ENCODE measurements at places on chromosomes 4 and X. TPM values are rescaled to one million over a fixed set of nuclear protein-coding genes. Genes with fewer than 3 reads are reported as not detected.

- DNase-seq: no peak
These were observed 44.3 kb downstream of the FBXL5 start for GRCh38 chr4:15610855-15611254.

DNA sequence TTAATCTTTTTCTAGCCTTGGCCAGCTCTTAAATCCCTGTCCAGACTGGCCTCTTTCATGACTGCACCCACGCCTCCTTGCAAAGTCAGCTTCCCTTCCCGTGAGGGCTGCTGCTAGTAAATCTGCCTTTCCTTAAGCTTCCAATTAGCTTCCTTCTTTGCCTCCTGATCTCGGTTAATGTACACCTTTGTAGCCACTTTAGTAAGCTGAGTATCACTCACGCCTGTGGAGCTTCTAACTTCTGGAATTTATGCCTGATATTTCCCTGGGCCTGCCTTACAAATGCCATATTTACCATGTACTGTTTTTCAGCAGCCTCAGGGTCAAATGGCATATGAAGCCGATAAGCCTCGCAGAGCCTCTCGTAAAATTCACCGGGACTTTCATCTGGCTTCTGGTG, 5.1 kb upstream of the UGT8 start:
- no peak for DNase-seq

DNA sequence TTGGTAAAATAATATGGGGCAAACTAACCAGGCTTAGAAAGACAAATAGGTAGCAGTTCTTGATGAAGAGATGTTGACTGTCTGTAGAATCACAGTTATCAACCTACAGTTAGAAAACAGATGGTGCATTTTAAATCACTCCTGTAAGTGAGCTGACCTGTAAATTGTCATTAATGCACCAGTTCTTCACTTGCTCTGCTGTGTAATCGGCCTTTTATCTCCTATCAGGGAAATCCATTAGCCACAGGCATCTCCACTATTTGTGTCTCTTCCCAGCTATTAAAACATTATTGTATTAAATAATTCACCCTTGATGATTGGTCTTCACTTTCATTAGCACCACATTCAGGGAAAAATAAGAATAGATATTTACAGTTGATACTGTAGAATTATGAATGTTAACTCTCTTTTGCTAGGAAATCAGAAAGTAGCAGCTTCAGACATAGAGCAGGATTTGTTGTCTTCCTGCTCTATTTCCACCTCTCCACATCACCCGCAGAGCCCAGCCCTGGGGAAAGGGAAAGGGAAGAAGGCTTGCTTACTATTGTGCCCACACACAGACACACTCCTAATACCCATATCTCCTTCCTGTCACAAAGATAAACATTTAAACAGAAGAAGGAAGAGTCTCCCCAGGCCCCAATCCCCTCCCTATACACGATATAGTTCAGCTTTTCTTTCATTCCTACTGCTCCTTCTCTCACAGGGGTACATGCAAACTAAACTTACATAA, 97.1 kb downstream of the REELD1 start:
- no peak for DNase-seq

GRCh38 chr4:15368856-15369255, 59.0 kb upstream of the C1QTNF7 start:
- DNase-seq: no peak

GRCh38 chr4:82903737-82904136, 3.2 kb downstream of the THAP9 start:
- no peak for DNase-seq

DNA sequence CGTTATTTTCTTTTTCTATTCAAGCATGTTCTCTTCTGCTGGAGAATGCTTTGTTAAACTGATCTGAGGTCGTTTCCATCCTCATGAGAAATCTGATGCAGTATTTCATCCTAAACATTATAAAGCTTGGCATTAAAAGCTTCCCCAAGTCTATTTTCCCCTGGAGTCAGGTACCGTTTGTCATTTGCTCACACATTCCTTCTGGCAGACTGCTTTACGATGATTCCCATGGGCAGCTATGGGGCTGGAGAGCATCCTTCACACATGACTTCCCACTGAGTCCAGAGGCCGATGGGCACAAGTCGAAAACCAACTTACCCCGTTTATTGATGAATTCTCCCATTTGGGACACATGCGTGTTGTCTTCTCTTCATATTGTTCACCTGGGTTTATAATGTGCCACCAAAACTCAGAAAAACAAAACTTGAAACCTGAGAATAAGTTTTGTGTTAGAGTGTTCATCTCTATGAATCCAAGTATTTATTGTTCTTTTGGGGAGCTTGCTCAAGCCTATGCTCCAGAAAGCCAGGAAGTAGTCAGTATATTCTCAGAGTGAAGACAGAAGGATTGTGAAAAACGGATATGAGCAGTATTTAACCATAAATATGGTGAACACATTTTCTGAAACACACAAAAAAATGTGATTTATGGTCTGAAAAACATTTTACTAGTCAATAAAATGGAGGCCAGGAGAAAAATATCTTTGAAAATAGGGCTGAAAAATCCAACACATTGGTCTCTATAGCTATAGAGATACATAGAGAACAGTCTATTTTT, 298.8 kb upstream of the NOCT start:
- no peak for DNase-seq

DNA sequence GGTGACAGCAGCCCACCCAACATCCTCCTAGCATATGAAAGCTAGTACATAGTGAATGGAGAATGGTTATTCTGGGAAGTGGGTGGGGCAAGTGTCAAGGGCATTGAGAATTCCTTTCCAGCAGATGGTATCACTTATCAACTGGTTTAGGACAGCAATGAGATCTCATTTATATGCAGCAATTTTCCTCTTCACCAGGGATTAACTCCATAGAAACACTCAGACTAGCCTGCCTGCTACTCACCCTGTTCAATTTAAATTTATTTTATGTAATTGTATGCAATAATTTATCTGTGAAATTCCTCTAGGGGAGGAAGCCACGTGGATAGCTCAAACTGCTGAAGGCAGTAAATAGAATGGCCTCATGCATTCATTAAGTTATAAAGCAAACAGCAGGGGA, 101.6 kb upstream of the MID1IP1 start:
- no peak for DNase-seq

- DNase-seq: no peak
These were observed 8.2 kb downstream of the FANCB start for GRCh38 chrX:14864631-14865030.

DNA sequence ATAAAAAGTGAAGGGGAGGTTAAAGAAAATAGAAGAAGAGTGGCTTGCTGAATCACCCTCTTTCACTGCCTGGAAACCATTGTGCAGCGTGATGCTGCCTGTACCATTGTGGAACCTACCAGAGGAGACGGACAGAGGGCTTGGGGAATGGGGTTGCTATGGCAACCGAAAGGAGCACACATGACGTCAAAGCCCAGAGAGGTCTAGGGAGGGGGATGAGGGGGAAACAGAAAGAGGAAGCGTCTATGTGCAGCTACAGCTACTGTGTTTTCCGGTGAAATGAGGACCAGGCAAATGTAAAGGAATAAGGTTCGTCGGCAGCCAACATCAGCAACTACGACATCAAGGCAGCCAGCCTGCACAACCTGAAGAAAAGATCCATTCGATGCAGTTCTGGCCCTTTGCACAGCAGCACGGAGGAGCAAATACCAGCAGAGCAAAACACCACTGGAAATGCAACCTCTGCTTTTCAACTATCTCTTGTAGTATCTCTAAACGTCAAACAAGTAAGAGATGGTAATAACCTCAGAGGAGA, at the start of gene MAPK10:
TSS of gene MAPK10 (minus strand) at position 110 of the 535 bp plus-strand sequence.
- peak; percentile 90 for DNase-seq

DNA sequence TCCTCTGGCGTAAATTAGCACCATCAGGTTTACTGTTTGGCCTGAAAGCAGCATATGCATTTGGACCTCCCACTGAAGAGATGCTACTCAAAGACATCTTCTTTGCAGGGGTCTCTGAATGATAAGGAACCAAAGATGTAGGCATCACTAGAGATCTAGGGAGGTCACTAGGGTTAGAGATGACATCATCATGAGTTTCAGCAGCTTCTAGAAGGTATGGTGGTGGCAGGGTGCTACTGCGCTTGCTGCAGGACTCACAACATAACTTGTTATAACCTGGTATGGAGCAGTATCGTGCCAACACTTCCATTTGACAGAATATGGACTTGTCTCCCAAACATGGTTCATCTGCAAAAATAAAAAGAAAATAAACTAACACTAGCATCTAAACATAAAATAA, 251.6 kb downstream of the NPFFR2 start:
- no peak for DNase-seq

- no peak for DNase-seq
These were observed 48.3 kb downstream of the ATXN3L start for GRCh38 chrX:13271511-13271910.

DNA sequence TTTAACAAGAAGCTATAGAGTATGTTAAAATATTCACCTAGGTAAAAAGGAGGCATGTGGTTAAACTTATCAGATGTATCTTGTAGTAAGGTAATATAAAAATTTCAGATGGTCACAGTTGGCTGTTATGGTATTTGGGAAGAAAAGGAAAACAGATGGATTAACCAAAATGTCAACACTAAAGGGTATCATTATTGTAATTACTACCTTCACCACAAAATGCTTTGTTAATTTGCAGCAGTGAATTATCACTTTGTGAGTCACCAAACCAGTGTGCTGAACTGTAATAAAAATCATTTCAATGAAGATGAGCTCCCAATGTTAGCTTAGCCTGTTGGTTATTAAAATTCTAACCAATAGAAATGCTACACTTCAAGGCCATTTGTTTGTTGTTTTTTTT, 233.9 kb downstream of the RPA4 start:
- DNase-seq: no peak

GRCh38 chr4:83686166-83686565, 150.3 kb downstream of the GPAT3 start:
- no peak for DNase-seq

- DNase-seq: no peak
These were observed 114.5 kb downstream of the SLC10A7 start for GRCh38 chr4:146407257-146407656.

- no peak for DNase-seq
These were observed 2.2 kb downstream of the AR start for GRCh38 chrX:67545893-67546495.

DNA sequence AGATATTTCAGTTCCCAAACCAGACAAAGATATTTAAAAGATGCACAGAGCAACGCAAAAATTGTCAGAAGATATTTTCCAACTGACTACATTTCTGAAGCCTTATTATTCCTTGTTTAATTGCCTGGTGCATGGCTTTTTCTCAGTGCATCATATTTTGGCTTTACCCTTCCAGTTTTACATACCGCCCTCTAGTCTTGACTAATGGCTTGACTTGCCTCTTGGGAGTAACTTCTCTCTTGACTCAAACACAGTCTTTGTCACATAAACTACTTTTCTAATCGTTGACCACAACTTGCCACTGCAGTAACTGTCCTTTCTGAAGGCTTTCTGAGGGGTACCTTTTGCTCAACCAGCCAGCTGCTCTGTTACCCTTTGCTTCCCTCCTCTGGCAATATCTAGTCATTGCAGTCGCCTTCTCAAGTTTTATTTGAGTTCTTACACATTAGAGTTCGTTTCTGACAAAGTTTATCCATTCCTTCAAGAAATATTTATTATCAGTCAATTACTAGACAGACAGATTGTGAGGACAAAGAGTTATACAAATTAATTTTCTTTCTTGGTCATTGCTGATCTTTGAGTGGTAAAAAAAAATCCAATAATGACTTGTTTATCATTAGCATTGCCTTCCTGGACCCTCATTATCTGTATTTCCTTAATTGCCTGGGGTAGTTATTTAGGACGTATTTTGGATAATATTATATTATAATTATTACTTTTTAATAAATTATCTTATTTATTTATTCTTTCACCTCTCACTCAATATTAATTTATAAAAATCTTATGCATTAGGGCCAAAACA, 506.9 kb upstream of the PCDH10 start:
- no peak for DNase-seq

DNA sequence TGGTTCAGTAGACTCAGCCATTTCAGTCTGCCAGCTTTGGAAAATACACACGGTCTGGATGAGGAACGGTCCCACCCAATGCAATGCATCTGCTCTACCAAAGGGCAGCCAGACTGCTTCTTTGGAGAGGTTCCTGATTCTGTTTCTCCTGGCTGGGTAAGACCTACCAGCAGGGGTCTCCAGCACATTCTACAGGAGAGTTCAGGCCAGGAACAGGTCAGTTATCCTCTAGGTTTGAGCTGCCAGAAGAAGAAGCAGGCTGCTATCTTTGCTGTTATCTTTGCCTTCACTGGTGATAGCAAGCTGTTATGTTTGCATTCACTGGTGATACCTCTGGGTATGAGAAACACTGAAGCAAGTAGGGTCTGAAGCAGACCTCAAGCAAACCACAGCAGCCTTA, 45.5 kb upstream of the PBDC1 start:
- no peak for DNase-seq

DNA sequence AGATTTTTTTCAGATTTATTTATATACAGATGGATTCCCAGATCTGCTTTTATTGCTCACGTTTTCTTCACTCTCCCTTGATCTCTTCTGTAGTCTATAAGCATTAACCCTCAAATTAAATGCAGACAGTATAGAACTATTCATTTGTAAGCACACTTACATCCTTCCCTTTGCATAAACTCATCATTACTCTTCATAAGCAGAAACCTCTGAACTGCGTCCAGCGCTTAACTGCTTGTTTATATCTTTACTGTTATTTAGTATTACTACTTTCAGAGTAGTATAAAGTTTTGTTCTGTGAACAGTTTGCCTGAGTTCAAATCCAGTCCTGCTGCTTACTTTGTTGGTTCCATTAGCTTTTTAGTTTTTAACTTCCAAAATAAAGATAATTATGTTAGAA, 132.9 kb downstream of the STIM2 start:
- DNase-seq: no peak

DNA sequence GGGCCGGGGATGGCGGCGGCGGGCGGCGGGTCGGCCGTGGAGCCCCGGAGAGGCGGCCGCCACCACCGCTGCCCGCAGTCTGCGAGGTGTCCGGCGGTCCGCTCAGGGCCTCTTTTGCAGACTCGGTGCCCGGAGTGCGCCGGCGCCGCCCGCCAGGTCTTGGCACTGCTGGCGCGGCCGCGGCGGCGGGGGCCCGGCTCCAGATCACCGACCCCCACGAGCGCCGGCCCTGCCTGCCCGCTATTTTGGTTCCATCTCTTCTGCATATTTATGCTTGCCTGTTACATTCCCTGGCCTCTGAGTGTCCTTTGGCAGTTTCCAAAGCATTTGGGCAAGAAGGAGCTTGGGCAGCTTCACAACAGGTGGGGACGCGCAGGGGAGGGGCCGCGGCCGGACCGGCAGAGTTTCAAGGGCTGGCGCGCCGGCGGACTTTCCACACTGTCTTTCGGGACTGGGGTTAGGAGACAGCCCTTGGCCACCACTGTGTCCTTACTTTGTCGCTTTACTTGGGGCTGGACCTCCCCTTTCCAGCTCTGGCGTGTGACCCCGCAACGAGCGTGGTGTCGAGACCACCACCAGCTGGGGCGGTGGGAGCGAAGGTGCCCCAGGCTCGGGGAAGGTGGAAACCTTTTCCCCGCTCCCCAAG, 668 bp upstream of the TAPT1 start:
- DNase-seq: no peak

CDKN2AIP gene
- total RNA-seq: 15.0 TPM

TACR3 gene
- not detected for total RNA-seq

UGT2B15 gene
- total RNA-seq: not detected

NR3C2 gene
- 9.6 TPM for total RNA-seq

BRS3 gene
- total RNA-seq: not detected

EREG gene
- 1.2 TPM for total RNA-seq
